GM18507 (cell line): ENCODE measurements at places on chromosomes 16 and 17.

GRCh38 chr16:24075302-24075701 lies 180.8 kb upstream of the CACNG3 start:
- DNase-seq, result no peak

DNA sequence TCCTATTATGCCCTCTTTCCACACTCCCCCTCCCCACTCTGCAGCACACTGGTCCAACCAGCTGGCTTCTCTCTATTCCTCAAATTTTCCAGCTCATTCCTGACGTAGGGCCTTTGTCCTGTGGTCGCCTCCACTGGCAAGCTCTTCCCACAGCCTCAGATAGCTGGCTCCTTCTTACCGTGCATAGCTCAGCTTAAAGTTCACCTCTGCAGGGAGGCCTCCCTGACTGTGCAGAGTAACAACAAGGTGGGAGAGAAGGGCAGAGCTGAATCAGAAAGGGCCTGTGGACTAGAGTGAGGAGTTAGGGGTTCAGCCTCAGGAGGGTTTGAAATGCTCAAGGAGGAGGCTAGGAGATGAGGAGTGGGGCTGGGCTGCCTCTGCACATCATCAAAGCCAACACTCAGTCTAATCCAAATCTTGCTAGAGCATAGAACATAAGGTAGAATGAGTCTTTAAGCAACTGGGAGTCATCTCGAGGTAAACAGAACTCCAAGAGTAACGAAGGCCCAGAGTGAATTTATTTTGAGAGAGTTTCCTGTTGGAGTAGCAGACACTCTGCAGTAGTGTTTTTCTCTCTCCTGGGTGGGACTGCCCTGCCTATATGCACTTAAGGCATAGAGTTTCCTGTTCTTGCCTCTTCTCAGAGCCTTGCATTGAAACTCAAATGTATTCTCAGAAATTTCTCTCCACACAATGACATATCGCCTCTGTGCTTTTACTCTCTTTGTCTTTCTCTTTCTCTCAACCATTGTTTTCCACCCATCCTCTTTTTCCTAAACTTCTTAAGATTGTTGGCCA lies 19.4 kb downstream of the SPPL2C start:
- no peak for DNase-seq

DNA sequence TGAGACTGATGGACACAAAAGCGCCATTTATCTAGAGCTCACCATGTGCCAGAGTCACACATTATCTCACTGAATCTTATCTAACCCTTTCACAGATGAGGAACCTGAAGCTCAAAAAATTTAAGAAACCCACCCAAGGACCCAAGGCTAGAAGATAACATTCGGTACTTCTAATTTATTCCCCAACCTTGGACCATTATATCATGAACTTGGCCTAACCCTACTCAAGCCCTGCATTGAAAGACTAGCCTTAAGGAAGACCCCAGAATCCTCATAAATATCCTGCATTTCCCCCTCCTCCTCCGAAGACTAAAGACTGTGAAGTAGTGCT lies 548 bp upstream of the DYNC1LI2 start:
- no peak for DNase-seq

GRCh38 chr16:2663553-2664546 lies 18.5 kb upstream of the KCTD5 start:
- DNase-seq, result no peak

DNA sequence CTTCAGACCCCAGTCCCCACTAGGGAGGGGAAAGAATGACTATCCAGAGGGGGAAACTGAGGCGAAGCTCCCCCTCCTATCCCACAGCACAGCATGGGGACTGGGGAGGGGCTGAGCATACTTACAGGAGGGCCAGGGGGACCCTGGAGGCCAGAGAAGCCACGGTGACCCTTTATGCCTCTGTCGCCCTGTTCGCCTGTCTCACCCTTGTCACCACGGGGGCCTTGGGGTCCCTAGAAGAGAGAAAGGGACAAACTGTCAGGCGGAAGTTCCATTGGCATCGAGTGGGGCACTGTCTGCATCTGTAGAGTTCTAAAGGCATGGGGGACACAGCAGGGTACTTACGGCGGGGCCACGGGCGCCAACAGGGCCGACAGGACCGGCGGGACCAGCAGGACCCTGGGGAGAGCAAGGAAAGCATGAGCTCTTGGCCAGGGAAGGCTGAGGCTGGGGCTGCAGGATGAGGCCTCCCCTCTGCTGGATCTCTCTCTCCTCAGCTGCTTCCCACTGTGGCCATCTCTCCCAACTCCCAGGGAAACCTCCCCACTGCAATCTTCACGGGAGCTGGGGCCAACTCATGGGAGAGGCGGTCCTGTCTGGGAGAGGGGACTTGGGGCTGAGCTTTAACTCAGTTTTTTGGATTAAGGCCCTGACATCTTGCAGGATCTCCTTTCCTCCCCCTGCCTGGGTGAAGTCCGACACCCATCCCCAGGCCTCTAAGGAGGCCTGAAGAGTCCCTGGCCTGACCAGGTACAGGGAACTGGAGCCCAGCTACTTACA lies 13.5 kb downstream of the COL1A1 start:
- no peak for DNase-seq

GRCh38 chr17:10798332-10798749 lies 5.6 kb downstream of the TMEM238L start:
- no peak for DNase-seq

GRCh38 chr16:61005952-61006351 lies 1030.3 kb downstream of the CDH8 start:
- no peak for DNase-seq

- no peak for DNase-seq
Measured at GRCh38 chr16:57997176-57997527, 3.3 kb downstream of the ZNF319 start.

- peak; percentile 9 for DNase-seq
Measured at GRCh38 chr16:24075931-24076716, 180.0 kb upstream of the CACNG3 start.

- DNase-seq, result no peak
Measured at GRCh38 chr16:85931596-85932402, 32.8 kb downstream of the IRF8 start.

- DNase-seq, result no peak
Measured at GRCh38 chr16:15484662-15485061, 50.3 kb downstream of the BMERB1 start.

GRCh38 chr17:4840893-4841242 lies 7.7 kb downstream of the MINK1 start:
- no peak for DNase-seq

DNA sequence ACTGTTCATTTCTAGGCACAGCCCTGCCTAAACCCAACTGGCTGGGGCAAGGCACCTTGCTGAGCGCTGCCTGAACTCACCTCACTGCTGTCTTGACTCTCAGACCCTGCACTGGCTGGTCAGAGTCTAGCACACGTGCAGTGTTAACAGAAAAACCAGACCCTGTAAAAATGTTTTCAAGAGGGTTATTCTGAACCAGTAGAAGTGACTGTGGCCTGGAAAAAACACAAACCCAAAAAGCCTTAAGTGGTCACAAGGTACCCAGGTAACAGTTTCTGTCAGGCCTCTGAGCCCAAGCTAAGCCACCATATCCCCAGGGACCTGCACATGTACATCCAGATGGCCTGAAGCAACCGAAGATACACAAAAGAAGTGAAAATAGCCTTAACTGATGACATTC lies 6.1 kb upstream of the EIF4A3 start:
- no peak for DNase-seq

- no peak for DNase-seq
Measured at GRCh38 chr16:12460064-12460392, 343.7 kb downstream of the CPPED1 start.

DNA sequence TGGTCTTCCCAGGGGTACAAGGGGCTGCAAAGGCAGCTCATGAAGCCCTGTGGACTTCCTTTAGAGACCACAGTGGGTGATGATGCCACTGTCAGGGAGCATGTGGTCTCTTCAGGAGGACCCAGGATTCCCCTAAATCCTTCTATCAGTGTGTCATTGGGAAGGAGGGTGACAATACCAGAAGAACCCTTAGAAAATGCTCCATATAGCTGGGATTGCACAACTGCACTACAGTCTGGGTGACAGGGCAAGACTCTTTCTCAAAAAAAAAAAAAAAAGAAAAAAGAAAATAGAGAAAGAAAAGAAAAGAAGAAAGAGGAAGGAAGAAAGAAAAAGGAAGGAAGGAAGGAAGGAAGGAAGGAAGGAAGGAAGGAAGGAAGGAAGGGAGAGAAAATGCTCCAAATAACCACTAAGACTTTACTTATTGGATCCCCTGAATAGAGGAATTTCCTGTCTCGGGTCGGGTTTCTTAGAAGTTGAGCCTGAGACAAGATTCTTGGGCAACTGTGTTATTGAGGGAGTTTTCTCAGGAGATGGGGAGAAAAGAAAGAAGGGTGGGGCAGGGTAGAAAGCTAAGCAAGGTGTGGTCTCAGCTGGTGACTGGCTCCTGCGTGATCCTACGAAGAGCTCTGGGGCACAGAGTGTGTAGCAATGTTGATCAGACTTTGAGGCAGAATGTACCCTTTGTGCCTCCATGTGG lies 83.1 kb upstream of the DNAH9 start:
- DNase-seq, result no peak
